ENCODE measurements at places on chromosomes 2 and 18.

DNA sequence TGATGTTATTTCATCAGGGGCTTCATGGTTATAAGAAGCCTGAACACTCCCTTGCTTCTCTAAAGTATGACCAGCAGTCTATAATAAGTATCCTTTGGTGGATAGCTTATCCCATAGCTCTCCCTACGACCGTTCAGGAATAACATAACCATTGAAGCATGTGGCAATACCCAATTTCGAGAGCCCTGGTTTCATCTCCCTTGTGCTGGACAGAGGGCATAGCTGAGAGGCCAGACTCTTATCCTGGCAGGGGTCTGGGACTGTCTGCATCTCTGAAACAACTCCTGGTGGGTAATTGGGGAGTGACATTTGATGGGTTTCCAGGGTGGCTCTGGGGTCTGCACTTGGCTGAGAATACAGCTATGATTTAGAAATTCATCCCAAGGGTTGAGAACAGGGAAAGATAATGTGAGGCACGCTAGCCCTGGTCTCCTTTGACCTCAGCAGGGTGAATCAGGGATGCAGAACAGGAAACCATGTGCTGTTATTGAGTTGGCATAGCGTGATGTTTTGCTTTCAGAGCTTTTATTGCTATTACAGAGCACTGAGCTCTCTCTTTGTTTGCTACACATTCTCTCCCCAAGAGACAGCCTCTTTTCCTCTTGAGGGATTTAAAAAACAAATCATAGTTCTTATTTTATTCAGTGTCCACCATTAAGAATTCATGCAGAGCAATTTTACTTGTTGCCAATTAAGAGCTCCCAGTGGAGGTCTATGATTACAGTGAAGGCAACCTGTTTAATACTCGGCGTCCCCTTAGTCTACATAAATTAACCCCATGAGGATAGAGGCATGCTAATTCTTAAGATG is 274.5 kb downstream of the NCKAP5 start:
- DNase-seq: no peak

DNA sequence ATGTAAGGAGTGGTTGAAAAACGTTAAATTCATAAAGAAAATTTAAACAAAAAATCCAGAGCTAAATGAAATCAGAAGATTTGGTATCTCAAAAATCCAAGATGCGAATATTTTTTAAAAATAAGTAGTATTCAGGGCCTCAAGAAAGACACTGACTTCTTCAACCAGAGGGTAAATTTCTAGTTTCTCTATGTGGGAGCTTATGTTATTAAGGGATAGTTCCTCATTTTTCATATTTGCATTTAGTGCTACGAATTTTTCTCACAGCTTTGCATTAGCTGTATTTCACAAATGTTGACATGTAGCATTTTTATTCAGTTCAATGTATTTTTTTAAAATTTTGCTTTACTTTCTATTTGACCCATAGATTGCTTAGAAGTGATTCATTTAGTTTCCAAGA is 454.7 kb downstream of the CBLN2 start:
- no peak for DNase-seq

DNA sequence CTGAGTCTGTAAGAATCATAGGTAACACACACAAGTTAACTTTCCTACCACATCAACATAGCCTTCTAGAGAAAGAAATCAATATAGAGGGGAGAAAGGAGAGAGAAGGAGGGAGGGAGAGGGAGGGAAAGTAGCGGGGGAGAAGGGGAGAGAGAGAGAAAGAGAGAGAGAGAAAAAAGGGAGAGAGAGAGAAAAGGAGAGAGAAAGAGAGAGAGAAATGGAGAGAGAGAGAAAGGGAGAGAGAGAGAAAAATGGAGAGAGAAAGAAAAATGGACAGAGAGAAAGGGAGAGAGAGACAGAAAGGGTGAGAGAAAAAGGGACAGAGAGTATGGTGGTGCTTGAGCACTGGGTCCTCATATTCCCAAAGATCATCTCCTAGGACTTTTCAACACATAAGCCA is 591.7 kb downstream of the ZEB2 start:
- no peak for DNase-seq

DNA sequence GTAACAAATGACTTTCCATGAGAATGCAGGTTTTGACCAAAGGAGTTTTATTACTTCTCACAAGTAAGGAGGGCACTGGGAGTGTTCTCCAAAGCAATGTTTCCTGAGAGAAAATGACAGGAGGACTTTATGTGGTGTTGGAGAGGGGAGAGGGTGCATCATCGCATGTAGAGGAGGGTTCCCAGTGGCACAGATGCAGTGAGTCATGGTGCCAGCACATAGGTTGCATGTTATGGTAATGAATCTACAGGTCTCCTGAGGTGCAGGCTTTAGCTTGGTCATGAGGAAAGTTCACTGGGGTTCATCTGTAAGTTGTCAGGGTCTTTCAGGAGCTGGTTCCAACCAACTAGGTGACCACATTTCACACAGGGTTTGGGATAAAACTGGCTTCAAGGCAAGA is 30.4 kb downstream of the NAT8 start:
- DNase-seq: no peak

GRCh38 chr2:136444323-136444722 is 321.0 kb upstream of the THSD7B start:
- DNase-seq: no peak

DNA sequence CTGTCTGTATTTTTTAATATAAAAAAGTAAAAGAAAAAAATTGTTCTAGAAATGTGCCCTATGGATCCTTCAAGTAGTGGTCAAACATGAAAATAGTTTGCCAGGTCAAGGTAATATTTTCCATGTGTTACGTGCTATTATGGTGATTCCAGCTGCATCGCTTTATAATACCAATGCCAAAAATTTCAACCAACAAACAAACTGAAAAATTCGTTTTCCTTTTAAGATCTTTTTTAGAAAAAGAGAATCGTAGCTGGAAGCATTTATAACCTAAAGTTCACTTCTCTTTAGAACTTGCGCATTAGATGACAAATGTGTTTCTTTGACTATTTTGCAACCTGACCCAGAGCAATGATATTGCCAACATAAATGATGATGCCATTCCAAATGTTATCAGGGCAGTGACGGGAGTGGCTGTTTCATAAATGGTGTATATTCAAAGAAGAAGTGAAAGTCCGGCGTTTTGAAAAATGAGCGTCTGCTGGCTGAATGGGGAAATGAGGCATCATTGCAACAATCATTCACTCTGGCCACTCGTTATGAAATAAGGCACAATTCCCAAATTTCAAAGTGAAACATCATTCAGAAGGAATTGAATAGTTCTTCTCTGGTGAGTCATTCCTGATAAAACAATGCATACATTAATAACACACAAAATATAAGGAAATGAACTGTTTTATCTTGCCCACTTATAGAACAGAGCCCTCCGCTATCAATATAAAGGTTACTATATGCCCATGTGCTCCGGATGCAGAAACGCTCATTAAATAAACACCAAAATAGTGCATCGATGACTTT is 297.4 kb downstream of the TGIF1 start:
- DNase-seq: no peak

DNA sequence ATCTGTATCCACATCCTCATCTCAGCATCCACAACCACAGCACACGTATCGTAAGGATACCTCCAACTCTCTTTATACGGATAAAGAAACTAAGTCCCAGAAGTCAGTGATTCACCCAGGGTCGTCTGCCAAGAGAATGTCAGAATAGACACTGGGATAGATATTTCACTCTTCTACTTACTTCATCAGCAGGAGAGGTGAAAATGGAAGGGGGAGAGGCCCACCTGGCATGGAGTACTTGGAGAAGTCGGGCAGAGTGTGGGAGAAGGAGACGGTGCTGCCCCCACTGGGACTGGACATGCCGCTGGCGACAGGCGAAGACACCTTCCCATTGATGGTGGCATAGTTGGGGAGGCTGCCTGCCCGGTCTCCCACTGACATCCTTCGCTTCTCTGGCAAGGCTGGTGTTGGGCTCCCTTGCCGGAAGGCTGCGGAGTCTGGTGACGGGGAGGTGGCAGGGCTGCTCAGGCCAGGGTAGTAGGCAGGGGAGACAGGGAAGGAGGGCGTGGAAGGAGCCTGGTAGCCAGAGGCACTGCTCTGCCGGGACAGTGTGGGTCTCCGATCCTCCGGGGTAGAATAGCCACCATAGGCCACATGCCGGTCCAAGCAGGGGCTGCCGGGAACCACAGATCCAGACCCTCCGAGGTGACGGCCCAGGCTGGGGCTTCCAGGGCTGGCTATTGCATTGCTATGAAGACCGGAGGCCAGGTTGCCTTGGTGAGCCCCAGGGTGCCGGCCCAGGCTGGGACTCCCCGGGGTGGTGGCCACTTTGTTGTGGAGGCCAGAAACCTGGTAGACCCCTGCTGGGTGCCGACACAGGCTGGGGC is 185.1 kb downstream of the TNS1 start:
- no peak for DNase-seq

- DNase-seq: no peak
These were observed 21.2 kb downstream of the SMAD4 start for GRCh38 chr18:51051105-51051712.

- DNase-seq: no peak
These were observed 38.1 kb upstream of the RTN4 start for GRCh38 chr2:55088400-55088799.

DNA sequence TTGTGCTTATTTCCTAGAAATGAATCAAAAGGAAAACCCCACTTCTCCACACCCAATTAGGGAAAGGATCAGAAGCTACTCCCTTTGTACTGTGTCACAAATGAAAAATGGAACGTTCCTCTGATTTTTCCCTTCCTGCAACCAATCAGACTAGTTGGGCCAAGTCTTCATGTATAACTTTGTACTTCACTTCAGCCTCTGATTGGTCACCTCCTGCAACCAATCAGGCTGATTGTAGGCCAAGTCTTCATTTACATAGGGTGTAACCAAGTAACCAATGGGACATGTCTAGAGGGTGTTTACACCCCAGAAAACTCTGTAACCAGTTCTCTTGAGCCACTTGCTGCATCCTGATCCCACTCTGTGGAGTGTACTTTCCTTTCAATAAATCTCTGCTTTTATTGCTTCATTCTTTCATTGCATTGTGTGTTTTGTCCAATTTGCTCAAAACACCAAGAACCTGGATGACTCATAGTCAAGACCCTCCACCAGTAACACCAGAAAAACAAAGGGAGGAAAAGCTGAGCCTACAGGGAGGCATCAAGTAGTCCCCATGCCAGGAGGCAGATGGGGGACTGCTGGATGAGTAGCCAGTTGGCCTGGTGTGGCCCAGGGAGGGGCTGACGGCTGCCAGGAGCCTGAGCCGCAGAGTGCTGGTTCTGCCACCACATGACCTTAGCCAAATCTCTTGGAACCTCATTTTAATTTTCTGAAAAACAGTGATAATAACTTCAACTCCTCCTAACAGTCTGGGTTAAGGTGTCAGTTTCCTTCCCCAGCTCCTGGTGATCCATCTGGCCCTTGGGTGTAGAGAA is 46.1 kb downstream of the SOWAHC start:
- no peak for DNase-seq

GRCh38 chr2:38158378-38159118 is 82.6 kb upstream of the CYP1B1 start:
- DNase-seq: no peak

DNA sequence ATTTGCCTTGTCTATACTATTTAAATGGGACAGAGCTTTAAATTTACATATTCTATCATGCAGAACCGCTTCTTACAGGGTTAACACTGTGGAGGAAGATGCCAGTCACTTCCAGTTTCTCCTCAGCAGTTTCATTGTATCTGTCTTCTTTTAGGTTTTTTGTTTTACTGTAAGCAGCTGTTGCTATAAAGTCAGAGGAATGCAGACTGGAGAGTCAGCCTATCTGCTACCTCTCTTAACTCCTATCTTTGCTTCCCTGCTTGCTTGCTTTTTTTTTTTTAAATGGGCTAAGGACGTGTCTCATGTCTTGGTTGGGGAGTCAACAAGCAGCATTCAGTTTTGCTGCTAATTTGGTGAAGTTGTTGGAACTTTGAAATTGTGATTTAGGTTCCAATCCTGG is 8.9 kb downstream of the EPC2 start:
- DNase-seq: no peak

Data from activated T-cell treated with anti-CD3 and anti-CD28 coated beads, Interleukin-2, amount 50 U/mL, for 24 hours (primary cell).